Heart right ventricle (tissue), 16 donors: ENCODE measurements at places on chromosomes 11 and 22. TPM values are rescaled to one million over a fixed set of nuclear protein-coding genes. Genes with fewer than 3 reads are reported as not detected.

GRCh38 chr11:14977101-14977880, 5.1 kb upstream of the CALCA start:
- no peak for DNase-seq

Gene ALDH3B1
- polyA plus RNA-seq = 2.1 TPM

DNA sequence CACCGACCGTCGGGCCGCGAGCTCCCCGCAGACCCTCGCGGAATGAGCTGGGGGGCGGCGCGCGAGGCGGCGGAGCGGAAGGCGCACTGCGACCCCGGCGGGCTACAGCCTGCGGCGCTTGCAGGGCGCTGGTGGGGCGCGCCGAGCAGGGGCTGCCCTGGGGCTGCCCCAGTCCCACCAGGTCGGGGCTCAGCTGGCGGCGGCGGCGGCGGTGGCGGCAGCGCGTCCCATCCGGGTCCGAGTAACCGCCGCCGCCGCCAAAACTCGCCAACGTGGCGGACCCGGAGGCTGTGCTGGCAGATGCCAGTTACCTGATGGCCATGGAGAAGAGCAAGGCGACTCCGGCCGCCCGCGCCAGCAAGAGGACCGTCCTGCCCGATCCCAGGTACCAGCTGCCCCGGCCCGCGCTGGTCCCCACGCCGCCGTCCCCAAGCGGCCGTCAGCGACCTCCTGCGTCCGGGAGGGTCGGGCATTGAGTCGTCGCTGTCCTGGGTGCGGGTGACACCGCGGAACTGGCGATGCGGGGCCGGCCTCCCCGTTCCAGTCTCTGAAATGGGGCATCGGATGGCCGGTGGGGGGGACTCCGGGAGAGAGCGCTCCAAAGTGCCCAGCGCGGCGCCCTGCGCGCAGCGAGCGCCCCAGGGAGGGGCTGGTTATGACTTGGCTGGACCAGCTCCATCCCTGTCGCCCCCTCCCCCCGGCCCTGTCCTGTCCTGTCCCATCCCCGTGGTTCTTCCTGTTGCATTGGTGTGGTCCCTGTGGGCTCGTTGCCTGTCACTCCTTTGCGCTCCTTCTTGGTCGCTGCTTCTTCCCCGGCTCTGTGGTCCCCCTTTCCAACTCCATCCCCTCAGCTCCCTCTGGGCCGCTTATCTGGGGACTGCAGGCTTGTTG, 63.5 kb downstream of the CRYBB2 start:
- no peak for DNase-seq

Gene PDGFD
- polyA plus RNA-seq = 6.2 TPM

DNA sequence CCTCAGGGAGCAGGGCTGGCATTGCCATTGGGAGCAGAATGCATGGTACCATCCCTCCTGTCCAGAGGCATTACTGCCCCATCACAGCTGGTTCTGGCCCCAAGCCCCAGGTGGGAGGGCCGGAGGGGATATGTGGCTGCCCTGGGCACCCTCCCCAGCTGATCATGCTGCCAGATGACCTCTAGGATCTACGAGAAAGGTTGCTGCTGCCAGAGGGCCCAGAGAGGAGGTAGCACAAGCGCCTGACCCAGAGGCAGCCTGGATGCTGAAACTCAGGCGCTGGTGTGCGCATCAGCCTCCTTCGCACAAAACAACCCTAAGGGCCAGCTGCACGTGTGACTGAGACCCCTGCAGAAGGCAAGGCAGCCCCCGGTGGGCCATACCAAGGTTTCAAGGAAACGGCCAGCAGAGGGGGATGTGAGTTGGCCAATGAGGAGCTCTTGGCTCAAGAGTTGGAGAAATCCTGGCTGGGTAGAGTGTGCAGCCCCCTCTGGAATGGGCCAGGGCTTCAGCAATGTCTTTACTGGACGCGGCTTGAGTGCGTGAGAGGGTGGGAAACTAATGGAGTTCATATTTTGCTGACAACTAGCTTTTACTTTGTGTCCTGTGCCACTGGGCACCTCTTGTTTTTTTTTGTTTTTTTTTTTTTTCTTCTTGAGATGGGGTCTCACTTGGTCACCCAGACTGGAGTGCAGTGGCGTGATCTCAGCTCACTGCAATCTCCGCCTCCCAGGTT, 88.3 kb upstream of the PARVA start:
- no peak for DNase-seq

DNA sequence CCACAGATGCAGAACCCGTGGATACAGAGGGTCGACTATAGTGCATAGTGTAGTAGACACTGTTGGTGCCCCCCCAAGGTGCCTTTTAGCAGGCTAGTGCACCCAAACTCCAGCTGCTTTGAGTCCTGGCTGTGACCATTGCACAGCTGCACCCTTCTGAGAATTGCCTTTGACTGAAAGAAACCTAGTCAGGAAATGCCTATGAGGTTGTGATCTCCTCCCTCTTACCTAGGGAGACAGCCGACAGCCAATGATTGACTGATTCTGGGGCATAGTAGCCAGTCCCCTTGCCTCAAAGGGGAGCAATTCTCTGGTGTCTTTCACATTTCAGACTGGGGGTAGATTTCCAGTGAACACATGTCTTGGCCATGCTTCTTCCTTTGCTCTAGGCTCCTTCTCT, 74.2 kb downstream of the DCDC1 start:
- DNase-seq = no peak

Gene SCN3B
- polyA plus RNA-seq = 0.78 TPM

Gene OR52I1
- polyA plus RNA-seq = not detected

Gene TRPM5
- not detected for polyA plus RNA-seq

Gene PKDREJ
- polyA plus RNA-seq = 0.01 TPM

Gene APOL4
- 3.6 TPM for polyA plus RNA-seq

- DNase-seq = no peak
These were observed 12.5 kb downstream of the APLNR start for GRCh38 chr11:57224537-57224936.

Gene TMEM45B
- polyA plus RNA-seq = not detected

DNA sequence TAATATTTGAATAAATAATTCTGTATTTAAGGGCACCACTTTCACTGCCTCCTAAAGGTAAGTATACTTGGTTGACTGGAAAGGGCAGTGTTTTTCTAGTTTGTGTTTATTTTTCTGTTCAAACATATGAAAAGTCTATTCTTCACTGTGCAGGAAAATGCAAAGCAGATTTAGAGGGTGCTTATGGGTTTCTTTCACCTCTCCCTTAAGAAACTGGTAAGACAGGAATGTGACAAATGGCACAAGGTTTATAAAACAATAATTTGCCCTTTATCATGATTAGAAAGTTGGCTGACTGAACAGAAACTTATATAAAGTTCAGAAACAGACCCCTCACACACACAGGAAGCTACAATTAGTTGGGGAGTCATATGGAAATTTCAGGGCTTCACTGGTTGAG, 60.6 kb downstream of the PLEKHA7 start:
- no peak for DNase-seq

DNA sequence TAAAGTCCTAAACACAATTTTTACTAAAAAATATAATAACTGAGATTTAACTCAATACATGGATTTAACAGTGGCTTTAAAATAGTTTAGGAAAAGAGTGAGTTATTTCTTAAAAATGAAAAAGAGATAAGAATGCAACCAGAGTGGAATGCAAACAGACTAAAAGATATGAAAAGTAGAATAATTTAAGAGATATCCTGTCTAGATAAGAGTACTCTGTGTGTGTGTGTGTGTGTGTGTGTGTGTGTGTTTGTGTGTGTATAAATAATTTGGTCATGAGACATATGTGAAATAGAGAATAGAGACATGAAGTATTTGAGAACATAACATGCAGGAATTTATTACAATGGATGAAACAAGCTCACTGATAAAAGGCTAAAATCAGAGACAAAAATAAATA, 986.9 kb upstream of the CHORDC1 start:
- no peak for DNase-seq

GRCh38 chr22:44193535-44193891, 12.8 kb downstream of the PARVG start:
- DNase-seq = no peak

- no peak for DNase-seq
These were observed 3.0 kb downstream of the TMEM218 start for GRCh38 chr11:125108469-125108868.

DNA sequence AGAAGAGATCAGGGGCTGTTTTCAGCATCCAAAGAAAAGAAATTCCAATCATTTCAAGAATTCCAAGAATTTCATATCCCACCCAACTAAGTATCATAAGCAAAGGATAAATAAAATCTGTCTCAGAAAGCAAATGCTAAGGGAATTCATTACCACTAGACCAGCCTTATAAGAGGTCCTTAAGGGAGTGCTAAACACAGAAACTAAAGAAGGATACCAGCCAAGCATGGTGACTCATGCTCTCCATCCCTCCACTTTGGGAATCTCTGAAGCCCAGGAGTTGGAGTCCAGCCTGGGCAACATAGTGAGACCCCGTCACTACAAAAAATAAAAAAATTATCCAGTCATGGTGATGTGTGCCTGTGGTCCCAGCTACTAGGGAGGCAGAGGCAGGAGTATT, 17.8 kb downstream of the FADD start:
- no peak for DNase-seq

DNA sequence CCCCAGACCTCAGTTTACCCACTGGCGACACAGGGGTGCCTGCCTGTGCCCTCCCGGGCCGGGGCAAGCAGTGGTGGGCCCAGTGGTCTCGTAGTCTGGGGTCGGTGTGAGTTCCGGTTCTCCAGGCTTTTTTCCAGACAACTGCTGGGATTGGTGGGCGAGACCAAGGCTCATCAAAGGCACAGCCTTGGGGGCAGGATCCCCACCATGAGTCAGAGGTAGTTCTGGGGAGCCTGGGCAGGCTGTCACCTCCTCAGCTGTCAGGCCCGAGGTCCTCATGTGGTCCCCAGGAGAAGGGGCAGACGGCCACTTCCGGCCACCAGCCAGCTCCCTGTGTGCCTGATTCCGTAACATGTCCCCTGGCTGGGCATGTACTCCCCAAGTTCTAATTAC, 827 bp upstream of the MUC2 start:
- no peak for DNase-seq

DNA sequence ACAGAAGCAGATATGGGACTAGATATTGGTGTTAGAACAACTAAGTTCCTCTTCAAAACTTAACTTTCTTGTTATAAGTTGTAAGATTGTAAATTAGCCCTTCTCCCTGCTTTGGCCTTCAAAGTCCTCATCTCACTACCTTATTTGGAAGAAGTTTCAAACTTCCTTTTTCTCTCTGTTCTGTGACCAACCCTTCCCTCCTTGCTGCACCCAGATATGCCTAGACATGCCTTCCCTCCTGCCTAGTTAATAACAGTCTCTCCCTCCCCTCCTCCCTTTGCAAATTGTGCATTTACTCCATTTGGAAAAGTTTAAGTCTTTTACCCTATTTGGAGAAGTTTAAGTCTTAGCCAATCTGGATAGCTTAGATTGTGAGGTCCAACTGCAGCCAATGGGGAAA, 4.9 kb downstream of the OR52K2 start:
- DNase-seq = no peak

DNA sequence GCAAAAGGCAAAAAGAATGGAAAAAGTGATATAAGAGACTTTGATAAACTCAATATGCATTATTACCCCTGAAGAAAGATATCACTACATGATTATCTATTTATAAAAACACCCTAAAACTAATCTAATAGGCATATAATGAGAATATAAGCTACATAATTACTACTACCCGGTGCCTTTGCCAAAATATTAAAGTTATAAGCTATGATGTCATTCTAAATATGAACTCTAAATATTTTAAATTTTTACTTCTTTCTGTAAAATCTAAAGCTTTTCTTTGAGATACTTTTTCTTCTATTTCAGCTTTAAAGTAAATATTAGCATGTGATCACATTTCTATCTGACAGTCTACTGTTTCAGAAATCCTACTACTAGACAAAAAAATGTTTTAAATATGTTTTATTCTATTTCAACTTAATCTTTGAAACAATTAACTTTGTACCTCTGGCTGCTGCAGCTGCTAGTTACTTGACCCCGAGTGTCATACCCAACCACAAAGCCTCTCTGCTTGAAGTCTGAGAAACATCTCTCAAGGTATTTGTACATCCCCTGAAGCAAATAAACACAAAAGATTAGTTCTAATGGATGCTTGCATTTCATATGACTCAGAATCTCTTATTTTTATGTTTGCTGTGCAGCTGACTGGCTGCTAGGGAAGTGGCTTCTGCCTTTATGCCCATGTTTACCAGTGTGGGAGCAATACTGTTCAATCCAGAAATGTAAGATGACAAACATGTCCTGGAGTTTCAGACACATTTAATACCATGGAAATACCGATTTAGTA, 26.8 kb downstream of the PGM2L1 start:
- no peak for DNase-seq

Gene HTR3A
- polyA plus RNA-seq = 0.07 TPM

DNA sequence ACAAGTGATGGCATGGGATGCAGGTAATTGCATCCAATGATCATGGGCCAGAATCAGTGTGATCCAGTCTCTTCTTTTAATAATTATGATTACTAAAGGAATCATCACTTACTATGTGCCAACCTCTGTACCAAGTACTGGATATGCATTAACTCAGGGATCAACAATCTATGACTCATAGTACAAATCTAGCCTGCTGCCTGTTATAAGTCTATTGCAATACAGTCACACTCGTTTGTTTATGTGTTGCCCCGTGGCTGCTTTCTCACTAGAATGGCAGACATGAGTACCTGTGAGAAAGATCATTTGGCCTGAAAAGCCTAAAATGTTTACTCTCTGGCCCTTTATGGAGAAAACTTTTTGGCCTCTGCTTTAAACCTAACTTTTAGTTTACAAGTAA, 45.0 kb downstream of the OR6Q1 start:
- DNase-seq = no peak

Gene EFCAB6
- 0.25 TPM for polyA plus RNA-seq

- no peak for DNase-seq
These were observed 550 bp downstream of the FBLN1 start for GRCh38 chr22:45503050-45503815.

Gene DLG2
- 1.0 TPM for polyA plus RNA-seq

DNA sequence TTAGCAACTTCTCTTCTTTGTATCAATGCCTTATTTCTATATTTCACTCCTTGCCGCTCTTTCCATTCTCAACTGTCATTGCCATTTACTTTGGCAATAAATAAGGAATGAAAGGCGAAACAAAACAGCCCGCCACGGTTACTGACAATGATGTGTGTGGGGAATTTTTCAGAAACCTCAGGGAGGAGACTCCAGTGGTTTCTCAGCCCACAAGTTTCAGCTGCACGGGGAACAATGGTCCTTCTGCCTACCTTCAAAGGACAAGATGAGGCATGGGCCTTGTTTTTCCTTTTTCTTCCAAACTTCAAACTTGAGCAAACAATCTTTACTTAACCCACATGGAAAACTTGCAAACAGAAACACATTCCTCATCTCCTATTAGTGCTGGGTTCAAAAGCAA, 409.4 kb downstream of the METTL15 start:
- DNase-seq = no peak

- DNase-seq = no peak
These were observed 9.7 kb downstream of the MRGPRF start for GRCh38 chr11:69003301-69003865.

Gene CABP4
- 0.39 TPM for polyA plus RNA-seq
